Heart right ventricle (tissue), 16 donors: ENCODE measurements at places on chromosomes 5 and 9. TPM values are rescaled to one million over a fixed set of nuclear protein-coding genes. Genes with fewer than 3 reads are reported as not detected.

UBLCP1 gene
- total RNA-seq: 13.6 TPM

PPP2R2B gene
- total RNA-seq: 0.05 TPM

OR2V2 gene
- total RNA-seq: not detected

TICAM2 gene
- 1.8 TPM for total RNA-seq

SARDH gene
- total RNA-seq: 0.43 TPM

NINJ1 gene
- total RNA-seq: 40.6 TPM

GRCh38 chr5:34639852-34640626 lies 16.1 kb upstream of the RAI14 start:
- DNase-seq: no peak

DNA sequence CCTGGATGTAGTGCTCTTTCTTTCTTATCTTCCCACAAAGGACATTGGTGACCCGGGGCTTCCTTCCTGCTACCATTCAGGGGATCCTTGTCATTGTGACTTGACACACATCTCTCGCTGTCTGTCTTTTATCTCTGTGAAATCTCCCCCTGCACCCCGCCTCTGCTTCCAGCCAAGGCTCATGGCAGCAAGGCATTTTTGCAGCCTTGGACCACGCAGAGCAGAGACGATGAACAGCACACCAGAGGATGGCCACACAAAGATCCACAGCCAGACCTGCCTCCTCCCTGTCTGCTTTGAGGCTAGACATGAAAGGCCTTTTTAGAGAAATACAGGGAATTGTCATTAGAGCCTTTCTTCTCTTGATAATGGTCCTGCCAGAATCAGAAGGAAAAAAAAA lies 549.1 kb downstream of the CDK5RAP2 start:
- no peak for DNase-seq

DNA sequence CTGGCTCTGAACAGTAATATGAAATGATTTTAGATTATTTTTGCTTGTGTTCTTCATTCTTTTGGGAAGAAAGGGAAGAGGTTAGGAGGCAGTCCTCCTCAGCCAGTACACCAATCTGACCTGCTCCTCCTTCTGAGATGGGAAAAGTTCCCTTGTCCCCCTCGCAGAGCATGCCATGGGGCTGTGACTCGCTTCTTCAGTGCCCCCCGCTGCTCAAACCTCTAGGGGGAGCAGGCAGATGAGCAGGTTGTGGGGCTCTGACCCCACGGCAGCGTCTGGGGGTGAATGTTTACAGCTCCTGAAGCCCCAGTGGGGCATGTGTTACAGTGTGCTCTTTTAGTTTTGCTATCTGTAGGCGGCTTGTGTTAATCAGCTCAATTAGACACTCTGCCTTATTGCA lies 50.9 kb upstream of the KLF9 start:
- DNase-seq: no peak

GRCh38 chr9:18260521-18260920 lies 213.4 kb upstream of the ADAMTSL1 start:
- no peak for DNase-seq

DNA sequence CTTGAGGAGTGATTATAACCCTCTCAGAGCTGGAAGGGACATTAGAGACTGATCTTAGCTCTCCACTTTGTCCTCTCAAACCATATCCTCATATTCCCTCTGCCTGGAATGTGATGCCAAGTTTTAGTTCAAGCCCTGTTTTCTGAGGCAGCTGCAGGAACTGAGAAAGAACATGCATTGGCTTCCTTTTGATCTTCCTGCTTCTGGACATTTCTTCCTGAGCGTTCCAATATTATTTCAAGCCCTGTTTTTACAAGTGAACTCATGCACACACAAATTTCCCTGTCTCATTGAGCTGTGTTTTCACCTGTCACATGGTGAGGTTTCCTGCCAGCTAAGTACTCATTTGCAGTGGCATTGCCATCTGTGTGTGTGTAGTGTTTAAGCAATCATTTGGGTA lies 17.0 kb downstream of the FOCAD start:
- no peak for DNase-seq

DNA sequence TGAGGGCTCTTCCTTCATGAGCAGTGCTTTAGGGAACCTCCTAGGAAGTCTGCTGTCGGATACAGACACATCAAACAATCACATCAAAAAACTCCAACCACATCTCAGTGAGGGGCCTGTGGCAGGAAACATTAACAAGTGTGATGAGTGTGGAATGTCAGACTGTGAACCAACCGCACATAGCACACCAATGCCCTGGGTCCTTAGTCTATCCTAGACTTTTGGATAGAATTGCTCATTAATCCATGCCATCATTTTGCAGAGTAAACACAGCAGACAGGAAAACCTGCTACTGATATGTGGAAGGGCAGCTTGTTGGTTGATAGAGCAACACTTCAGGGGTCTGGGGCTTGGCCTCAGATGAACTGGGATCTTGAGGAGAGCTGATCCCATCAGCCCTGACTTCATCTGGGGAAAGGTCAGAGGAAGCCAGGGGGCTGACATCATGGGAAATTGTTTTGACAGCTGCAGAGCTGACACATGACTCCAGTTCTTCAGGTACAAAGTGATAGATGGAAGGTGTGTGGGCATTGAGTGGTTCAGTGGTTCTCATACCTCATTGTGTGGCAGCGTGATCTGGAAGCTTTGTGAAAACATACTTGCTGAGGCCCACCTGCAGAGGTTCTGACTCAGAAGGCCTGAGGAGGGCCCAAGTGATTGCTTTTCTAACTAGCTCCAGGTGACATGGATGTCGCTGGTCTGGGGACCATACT lies 193.3 kb downstream of the DIRAS2 start:
- DNase-seq: no peak

- no peak for DNase-seq
Observed at GRCh38 chr5:119330367-119331183, 25.2 kb upstream of the TNFAIP8 start.

- DNase-seq: no peak
Observed at GRCh38 chr5:96070622-96071225, 109.1 kb upstream of the ELL2 start.

DNA sequence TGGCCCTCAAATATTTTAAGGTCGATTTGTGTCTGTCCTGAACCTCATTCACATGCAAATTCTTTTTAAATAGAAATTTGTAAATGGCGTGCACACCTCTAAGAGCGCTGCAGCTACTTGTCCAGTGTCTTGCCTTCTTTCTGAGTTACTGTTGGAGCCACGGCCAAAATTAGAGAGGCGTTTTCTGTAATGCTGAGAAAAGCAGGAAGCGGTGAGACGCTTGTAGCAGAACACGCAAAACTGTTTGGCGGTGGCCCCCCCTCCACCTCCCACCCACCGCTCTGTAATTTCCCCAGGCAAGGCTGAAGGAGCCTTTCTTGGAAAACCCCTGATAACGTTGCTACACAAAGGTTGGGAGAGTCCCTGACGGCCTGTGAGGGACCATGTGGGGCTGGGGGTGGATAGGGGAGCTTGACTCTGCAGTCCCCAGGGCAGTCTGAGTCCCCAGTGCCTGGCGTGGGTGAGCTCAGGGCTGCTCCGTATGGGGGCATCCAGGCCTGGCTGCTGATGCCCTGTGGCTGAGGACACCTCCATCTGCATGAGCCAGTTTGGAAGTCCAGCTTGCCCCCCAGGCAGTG lies 96.5 kb downstream of the GADD45G start:
- no peak for DNase-seq

GRCh38 chr5:121090822-121091221 lies 626.7 kb downstream of the PRR16 start:
- DNase-seq: no peak

GRCh38 chr5:113050721-113051382 lies 74.3 kb downstream of the DCP2 start:
- no peak for DNase-seq

DNA sequence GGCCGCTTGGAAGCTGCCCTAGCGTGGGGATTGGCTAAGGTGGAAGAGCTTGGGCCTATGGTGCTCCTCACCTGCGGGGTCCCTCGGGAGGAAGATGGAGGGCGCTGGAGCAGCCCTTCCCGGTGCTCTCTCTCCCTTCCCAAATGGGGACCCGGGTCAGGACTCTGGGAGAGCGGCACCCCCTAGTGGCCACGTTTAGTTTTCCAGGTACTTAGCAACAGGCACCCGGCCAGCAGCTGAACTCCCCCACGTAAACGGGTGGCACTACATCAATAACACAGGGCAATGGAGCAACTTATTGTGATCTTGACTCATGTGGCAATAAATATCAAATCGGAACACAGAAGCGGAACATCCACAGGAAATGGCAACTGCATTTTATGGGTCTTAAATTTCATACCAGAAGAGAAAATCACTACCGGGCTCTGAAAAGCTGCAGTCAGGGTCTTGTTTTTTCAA lies 316.6 kb downstream of the AGTPBP1 start:
- peak; percentile 47 for DNase-seq

- no peak for DNase-seq
Observed at GRCh38 chr5:72107901-72108201, 576 bp downstream of the MAP1B start.
